ENCODE measurements at places on chromosomes 1 and 21.

GRCh38 chr1:51442198-51442597, 76.9 kb downstream of the EPS15 start:
- peak; percentile 21 for DNase-seq

GRCh38 chr1:230077436-230078213, 10.6 kb downstream of the GALNT2 start:
- DNase-seq = no peak

DNA sequence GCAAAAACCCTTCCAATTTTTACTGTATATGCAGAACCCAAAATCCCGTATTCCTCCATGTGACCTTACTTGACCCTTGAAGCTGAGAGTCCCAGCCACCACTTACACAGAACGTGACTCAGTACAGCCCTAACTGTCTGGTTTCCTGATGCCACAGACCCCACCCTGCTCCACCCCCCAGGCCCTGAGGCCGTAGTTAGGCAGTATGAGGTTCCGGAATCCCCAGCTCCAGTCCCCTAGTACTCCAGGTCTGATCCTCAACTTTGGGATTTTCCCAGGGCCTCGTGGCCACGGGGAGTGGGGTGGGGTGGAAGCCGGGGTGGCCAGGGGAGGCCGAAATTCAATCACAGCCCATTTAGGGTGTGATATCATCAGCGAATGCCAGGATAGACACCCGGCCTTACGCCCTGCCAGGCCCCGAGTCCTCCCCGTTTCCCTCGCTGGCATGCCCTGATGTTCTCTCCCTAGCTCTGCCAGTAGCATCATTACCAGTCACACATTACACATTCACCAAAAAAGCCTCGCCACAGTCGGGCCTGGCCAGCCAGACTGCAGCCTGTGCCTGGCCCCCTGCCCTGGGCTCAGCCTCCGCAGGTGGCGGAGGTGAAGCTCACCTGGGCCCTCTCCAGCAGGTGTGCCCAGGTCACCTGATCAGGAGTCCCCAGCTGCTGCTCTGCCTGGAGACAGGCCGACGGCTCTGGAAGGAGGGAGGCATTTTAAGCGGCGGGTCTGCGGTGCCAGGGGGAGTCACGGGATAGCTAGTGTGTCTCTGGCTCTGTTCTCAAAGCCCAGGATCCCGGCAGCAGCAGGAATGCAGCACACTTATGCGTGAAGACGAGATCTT, 70.8 kb downstream of the SCCPDH start:
- DNase-seq = no peak

- DNase-seq = no peak
These were observed 1.2 kb downstream of the PKN2 start for GRCh38 chr1:88685259-88685620.

- no peak for DNase-seq
These were observed 19.5 kb downstream of the KCNJ6 start for GRCh38 chr21:37896788-37897187.

- DNase-seq = no peak
These were observed 147.2 kb downstream of the PEX14 start for GRCh38 chr1:10621906-10622305.

GRCh38 chr1:59142311-59143132, 154.4 kb upstream of the FGGY start:
- no peak for DNase-seq

Data from CD4-positive, alpha-beta T cell treated with Interleukin-17A for 1 hour (primary cell).